Activated T-cell treated with anti-CD3 and anti-CD28 coated beads, Interleukin-2, amount 50 U/mL, for 72 hours (primary cell): ENCODE measurements at places on chromosomes 12 and 14.

GRCh38 chr12:41919048-41919447 is 225.6 kb downstream of the GXYLT1 start:
- no peak for DNase-seq

DNA sequence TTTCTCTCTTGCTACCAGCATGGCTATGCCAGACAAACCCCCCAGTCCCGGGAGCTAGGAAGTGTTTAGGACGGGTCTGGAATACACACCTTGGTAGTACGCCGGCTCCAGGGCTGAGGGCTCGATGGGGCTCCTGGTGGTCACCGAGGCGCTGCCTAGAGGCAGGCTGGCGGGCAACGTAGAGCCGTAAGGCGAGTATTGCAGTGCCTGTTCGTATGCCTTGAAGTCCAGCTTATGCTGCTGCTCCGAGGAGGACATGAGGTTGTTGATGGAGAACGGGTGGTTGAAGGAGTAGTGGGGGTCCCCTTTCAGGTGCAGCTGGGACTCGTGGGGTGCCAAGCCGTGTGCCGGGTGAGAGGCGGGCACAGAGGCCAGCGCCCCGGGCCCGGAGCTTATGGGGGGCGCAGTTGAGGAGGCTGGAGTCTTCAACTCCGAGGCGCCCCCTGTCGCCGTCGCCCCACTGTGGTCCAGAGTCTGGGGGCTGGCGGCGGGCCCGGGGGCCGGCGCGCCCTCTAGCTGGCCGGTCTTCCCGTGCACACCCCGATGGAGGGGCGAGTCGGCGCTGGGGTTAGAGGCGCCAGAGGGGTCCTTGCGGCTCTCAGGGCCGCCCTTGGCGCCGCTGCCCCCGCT is 3.6 kb downstream of the FOXA1 start:
- DNase-seq, result no peak

- DNase-seq, result no peak
Observed at GRCh38 chr12:77842430-77842829, 11.7 kb downstream of the NAV3 start.

DNA sequence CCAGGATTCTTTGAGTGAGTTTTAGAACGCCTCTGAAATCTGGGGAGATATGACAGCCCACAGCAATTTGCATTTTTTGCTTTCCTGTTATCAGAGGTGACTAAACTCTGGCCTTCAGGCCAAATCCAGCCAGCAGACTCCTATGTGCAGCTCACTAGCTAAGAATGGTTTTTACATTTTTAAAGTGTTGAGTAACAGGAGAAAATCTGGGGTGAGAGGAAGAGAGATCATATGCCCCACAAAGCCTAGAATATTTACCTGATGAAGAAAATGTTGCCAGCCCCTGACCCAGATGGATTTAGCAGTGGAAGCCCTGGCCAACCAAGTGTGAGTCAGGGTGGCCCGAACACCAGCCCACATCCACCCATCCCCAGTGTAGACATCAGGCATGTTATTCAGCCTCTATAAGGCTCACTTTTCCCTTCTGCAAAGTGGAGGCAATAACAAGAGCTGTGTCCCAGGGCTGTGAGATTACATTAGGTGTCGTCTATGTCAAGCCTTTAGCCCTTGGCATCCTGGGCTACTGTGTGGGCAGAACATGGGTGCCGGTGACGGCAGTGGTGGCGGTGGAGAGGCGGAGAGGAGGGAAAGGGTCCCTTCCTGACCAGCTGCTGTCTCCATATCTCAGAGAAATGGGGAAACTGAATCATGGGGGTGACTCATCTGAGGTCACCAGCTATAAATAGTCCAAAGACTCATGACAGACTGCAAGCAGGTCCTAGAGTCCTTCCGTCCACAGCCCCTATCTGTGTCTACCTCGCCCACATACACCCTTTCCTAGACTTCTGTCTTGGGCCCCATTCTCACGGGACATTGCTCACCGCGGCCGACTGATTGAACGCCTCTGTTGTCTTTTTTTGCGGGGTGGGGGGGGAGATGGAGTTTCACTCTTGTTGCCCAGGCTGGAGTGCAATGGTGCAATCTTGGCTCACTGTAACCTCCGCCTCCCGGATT is 32.6 kb upstream of the CD9 start:
- peak; percentile 83 for DNase-seq

DNA sequence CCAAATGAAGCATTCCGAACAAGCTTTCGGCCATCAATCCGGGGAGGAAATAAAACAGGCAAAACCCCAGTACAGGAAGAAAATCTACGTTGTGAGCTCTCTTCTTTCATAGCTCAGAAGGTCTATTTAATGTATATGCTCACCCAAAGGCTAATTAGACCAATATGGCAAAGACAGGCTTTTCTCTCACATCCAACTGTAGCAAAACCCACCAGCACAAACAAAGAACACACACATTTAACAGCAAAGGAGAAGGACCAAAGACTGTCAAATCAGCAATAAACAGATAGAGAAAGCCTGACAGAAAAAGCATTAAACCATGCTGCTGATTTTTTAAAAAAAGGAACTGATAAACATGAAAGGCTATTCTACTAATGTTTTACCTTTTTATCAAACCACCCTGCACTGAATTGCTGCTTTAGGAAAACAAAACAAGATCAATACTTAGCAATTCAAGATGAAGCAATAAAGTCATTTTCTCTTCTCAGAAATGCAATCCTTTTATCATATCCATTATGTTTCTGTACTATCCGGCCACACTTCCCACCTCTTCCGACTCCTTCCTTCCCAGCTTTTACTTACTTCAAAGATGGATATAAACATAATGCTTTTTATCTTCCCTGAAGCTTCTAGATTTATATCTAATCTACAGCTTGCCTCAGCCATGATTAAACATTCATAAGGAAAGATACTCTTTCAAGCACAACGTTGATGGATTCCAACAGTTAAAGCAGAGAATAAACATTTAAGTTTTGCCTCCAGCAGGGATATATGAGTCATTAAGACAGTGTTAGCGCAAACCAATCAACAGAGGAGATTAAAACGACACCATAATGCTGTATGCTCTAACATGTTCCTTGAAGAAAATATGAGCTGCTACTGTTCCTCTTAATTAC is 74.6 kb upstream of the BBS10 start:
- DNase-seq, result no peak

GRCh38 chr12:108432423-108433121 is 82.5 kb upstream of the FICD start:
- no peak for DNase-seq
